Muscle of arm (tissue), 14 donors: ENCODE measurements at places on chromosomes 2 and 18. TPM values are rescaled to one million over a fixed set of nuclear protein-coding genes. Genes with fewer than 3 reads are reported as not detected.

Gene TTR
- polyA plus RNA-seq = not detected

Gene COL6A3
- 218 TPM for polyA plus RNA-seq

Gene MOGAT1
- not detected for polyA plus RNA-seq

Gene NT5C1B
- polyA plus RNA-seq = 0.40 TPM

Gene SLC35F6
- polyA plus RNA-seq = 9.2 TPM

Gene CDH2
- 4.4 TPM for polyA plus RNA-seq

Gene MARS2
- not detected for polyA plus RNA-seq

Gene IGFBP5
- 570 TPM for polyA plus RNA-seq

Gene HRH4
- 0.18 TPM for polyA plus RNA-seq

Gene MBD1
- 32.0 TPM for polyA plus RNA-seq

DNA sequence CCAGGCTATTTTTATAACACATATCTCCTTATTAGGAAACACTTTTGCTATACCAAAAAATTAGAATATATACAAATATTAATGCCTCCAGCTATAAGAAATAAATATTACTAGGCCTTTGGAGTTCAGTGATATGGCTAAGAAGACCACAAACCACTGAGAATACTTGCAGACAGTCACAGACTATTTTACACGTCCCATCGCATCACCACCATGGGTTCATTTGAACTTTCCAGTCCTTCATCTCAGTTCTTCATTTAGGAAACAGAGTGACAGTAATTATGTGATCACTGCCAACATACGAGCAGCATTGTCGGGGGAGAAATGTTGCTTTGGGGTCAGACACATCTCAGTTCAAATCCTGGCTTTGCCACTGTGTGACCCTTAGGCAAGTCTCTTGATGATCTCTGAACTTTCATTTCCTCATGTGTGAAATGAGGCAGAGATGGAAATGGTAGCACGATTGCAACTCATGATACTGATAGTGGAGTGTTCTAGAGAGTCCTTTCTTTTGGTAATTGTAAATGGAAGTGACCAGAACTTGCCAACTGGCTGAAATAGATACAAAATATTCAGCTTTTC is 138.9 kb upstream of the NRP2 start:
- DNase-seq = no peak

GRCh38 chr18:31581498-31582197 is 10.0 kb upstream of the TTR start:
- DNase-seq = peak; percentile 55

- DNase-seq = no peak
Observed at GRCh38 chr18:34540897-34541296, 169.2 kb upstream of the DTNA start.

- no peak for DNase-seq
Observed at GRCh38 chr2:17752246-17752645, 1.4 kb downstream of the SMC6 start.

DNA sequence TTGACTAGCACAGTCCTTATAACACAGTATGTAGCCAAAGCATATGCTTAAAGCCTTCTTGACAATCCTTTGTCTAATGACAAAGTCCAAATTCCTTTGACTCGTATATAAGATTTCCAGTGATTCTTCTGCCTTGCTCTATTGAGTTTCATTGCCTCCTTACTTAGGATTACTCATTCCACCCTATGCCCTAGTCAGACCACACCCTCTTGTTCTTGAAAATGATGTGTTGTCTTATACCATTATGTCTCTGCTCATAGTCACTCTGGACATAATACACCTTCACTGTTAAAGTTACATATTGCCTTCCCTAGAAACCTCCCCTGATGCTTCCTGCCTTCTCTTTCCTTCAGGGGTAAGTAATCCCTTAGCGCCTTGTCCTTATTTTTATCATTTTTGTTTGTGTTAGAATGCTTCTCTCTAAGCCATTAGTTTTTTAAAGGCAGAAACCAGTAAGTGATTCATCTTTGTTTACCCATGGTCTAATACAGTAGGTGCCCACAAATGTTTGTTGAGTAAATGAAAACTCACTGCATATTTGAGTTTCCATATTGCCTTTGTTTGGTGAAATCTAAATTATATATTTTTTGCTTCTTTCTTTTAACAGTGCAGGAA is 19.3 kb downstream of the GPD2 start:
- DNase-seq = no peak

- no peak for DNase-seq
Observed at GRCh38 chr2:128876986-128877983, 558.6 kb upstream of the HS6ST1 start.

GRCh38 chr2:185372188-185372587 is 366.4 kb upstream of the FSIP2 start:
- no peak for DNase-seq

- peak; percentile 35 for DNase-seq
Observed at GRCh38 chr2:183996825-183997793, 601.2 kb upstream of the ZNF804A start.

DNA sequence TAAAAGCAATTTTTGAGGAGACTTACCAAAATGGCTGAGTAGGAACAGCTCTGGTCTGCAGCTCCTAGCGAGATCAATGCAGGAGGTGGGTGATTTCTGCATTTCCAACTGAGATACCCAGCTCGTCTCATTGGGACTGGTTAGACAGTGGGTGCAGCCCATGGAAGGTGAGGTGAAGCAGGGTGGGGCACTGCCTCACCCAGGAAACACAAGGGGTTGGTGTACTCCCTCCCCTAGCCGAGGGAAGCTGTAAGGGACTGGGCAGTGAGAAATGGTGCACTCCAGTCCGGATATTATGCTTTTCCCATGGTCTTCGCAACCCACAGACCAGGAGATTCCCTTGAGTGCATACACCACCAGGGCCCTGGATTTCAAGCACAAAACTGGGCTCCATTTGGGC is 419.0 kb downstream of the NUP35 start:
- no peak for DNase-seq

DNA sequence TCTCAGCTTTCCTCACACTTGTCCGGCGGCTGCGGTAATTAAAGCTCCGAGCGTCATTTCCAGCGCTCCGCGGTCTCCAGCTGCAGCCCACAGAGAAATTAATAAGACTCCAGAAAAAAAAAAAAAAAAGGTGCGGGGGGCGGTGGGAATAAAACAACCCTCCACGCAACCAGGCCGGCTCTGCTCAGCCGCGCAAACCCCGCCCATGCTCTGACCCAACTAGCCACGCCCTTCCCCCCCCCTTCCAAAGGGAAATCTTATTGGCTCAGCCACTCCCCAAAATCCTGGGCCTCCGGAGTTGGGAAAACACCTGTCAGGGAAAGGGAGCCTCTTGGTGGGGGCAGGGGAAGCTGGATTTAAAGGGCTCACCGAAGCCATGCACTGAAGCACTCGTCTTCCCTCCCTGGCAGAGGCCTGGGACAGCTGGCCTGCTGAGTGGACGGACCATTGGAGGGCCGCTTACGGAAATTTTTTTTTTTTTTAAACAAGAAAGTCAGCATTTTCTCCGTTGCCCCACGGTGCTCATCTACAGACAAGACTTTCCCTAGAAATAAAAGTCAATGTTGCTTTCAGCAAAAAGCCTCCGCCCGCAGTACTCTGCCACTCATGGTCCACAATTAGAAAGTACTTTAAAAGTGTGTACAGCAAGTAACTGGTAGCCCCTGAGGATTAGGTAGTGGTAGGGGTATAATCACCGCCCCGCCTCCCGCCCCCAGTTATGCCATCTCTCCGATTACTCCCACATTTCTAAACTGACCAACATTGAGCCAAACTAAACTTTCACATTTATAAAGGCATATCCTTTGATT is 674 bp upstream of the ERBB4 start:
- DNase-seq = peak; percentile 54

- DNase-seq = no peak
Observed at GRCh38 chr18:74870950-74871349, 273.3 kb downstream of the ZNF407 start.

DNA sequence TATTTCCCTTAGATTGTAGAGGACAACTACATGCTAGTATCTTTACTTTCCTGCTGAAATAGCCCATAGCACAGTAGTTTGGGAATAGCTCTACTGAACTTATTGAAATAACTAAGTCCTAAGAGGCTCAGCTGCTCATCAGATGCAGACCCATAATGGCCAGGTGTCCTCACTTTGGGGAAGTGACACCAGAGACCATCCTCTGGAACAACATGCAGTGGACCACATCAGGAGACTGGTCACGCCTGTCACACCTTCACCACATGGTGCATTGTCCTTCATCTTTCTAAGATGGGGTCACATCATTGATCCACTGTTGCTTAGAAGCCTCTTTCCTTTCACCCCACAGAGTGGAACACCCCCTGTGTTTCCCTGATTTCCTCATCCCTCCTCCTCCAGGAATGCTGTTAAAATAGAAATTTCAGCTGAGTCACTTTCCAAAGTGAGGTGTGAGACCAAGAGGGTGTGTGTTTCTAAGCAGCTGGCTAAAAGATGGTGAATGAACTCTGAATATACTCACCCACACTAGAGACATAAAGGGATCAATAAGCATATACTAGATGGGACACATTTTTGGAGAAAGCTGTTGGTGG is 215.2 kb upstream of the LRRTM1 start:
- no peak for DNase-seq

- no peak for DNase-seq
Observed at GRCh38 chr18:69951182-69951581, 3.5 kb upstream of the CD226 start.

DNA sequence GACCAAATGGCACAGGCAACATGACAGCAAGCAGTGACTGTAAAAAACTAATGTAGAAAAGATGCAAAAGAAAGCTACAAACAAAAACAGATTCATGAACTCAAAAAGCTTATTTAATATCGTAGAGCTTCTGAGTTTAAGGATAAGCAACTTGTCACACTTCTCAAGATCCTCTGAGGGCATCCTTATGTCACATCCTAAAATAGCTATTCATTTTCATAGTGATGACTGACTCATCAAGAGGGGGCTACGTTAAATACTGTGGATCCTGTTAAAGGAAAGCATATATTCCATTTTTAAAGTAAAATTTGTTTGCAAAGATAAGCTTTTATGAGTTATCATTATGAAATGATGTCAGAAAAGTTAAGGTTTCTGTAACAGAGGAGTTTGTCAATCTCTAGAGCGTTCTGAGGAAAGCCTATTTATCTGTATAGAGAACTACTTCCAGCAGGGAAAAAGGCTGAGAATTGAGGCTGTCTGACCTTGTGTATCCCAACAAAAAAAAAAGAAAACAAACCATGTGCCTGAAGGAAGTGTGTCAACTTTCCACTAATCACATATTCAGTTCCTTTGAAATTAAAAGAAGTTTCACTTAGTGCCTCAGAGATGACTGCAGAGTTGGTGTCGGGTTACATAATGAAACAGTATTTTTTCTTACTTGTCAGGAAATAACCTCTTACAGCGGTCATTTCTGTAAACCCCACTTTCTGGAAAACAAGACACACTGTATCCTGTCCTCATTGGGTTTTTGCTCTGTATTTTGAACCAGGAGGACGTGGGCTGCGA is 115.5 kb downstream of the ESCO1 start:
- no peak for DNase-seq

DNA sequence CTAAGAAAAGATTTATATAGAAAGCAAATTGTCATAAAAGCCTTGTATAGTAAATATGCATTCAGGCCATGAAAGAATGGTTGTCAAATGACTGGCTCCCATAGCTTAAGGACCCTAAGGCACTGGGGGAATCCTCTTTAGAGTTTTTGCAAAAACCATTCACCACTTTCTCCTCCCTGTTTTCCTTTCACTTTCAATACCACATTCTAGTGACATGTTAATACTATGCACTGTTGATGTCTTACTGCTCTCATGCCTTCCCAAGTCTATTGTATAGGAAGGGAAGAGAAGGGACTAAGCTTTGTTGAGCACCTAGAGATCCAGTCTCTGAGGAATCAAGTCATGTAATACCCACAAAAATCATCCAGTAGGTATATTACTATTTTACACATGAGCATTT is 383.0 kb upstream of the LRRTM1 start:
- DNase-seq = no peak

DNA sequence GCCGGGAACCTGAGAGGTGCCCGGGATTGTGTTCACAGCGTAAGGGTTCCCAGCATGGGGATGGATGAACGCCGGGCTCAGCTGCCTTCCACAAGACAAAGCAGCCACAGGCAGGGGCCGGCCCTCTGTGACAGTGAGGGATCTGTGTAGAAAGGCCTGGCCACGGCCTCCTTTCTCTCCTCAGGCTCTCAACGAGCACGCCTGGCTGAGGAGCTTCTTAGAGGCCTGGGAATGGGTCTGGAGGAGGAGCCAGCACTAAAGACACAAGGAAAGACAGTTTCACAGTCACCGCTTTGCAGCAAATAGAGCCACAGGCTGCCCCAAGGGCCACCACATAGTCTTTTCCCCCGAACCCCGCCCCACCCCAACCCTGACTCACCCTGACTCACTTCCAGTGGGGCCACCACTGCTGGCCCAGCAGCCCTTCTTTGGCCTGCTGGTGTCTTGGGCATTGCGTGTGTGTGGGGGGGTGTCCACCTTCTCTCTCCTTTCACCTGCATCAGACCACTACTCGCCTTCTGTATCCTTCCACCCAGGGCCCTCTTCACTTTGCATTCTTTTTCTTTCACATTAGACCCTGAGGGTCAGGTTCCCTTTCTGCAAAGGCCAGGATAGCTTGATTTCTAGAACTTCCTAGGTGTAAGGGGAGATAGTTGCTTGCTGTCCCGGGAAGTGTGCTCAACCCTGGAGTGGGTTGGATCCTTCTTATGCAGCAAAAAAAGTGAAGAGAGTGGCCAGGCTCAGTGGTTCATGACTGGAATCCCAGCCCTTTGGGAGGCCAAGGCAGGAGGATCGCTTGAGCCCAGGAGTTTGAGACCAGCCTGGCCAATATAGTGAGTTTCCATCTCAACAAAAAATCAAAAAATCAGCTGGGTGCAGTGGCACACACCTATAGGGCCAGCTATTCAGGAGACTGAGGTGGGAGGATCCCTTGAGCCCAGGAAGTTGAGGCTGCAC is 19.3 kb upstream of the HPCAL1 start:
- no peak for DNase-seq

- no peak for DNase-seq
Observed at GRCh38 chr18:49886891-49887764, 73.8 kb upstream of the ACAA2 start.

GRCh38 chr2:85231952-85232351 is 95.8 kb downstream of the TGOLN2 start:
- no peak for DNase-seq

DNA sequence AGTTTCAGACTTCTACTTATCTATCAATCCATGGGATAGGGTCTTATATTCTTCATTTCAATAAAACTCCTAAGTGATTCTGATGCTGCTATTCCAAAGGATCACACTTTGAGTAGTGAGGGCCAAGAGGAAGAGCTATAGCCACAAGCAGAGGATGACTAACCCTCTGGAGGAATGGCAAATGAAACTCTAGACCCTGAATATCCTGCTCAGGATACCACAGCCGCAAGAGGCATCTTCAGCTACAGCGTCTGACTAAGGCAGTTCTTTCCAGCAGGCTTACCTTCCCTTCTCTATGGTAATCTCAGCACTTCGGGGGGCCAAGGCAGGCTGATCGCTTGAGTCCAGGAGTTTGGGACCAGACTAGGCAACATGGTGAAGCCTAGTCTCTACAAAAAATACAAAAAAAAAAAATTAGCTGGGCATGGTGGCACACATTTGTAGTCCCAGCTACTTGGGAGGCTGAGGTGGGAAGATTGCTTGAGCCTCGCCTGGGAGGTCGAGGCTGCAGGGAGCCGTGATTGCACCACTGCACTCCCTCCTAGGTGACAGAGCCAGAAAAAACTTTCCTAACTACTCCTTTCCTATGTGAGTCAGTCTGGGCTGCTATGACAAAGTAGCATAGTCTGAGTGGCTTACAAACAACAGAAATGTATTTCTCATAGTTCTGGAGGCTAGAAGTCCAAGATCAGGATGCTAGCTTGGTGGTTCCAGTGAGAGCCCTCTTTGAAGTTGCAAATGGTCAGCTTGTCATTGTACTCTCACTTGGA is 371.9 kb downstream of the IRS1 start:
- DNase-seq = no peak
